Kidney epithelial cell (primary cell): ENCODE measurements at places on chromosomes 13 and 19.

- DNase-seq: no peak
These were observed 23.3 kb upstream of the BCL3 start for GRCh38 chr19:44725251-44725650.

DNA sequence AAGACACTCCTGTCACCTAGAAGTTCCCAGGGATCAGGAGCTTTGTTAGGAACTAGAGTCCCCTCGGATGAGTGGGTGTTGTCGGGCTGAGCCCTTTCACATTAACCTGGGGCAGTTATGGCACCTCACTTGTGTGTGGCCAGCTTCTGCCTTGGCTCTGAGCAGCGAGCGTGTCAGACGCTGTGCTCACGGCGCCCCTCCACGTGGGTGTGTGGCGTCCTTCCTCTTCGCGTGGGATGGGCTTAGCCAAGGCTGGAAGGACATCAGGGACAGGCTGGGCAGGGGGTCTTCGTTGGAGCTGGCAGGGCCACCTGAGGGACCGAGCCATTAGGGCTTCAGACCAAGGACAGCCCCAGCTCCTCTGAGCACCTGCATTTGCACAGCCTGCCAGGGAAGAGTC, 23.4 kb downstream of the DOT1L start:
- no peak for DNase-seq

DNA sequence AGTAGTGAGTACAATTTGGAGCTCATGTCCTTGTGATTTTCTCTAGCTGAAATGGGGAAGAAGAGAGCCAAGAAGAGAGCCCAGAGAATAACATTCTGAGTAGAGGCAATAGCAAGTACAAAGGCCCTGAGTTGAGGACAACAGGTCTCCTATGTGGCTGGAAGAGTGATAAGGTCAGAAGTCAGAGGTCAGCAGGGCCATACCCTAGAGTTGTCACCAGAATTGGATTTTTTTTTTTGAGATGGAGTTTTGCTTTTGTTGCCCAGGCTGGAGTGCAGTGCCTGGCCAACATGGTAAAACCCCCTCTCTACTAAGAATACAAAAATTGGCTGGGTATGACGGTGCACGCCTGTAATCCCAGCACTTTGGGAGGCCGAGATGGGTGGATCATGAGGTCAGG, 8.0 kb upstream of the TRIM28 start:
- no peak for DNase-seq

- no peak for DNase-seq
These were observed 11.6 kb downstream of the DIAPH3 start for GRCh38 chr13:60152114-60152513.

DNA sequence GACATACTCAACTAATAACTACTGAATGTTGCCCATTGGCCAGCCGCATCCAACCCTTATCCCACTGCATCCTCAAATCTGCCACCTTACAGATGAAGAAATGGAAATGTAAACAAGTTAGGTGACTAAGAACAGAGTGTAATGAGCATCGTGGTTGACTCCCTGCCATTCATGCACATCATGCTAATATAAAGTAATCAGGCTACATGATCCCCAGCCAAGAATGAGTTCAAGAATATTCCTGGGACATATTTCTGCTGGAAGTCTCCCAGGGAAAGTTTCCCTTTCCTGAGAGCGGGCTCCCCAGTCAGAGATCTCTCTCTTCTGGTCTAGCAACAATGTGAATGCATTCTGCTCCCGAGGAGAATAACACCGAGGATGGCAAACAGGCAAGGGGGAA, 55.9 kb upstream of the SERP2 start:
- no peak for DNase-seq

DNA sequence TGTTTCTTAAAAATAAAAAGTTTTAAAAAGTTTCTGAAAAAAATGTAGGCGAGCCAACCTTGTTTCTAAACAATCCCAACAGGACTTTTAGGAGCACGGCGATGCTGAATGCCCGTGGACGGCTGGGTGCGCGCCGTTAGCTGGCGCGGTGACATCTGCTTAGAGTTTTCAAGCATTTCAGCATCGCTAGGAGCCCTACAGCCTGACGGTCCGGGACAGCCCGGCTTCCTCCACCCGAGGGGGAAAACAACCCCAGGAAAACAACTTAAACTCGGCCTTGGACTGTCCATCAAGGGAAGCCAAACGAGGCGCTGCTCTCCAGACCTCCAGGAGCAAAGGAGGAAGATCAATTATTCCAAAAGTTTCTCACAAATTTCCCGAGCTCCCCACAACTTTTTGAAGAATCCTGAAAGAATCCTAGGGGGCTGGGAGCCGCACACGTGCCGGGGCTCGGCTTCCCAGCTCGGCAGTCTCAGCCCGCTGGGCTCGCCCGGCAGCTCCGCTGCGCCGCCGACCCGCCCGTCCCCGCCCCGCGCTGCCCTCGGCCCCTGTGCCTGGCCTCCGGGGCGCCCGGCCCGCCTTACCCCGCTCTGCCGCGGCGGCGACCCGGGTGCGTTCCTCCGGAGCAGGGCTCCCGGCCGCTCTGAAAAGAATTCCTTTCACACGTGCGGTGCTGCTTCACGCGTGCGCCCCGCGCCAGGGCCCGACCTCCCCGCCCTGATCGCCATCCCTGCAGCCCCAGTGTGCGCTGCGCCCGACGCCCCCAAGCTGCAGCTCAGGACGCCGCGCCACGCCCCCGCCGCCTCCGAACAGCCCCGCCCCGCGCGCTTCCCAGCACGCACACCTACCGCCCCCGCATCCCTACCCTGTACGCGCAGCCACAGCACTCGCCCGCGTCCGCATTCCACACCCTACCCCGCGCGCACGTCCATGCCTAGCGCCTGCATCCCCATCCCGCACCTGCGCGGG, at the start of gene GJA3:
Gene GJA3 (minus strand): TSS at position 747 of the 969 bp plus-strand sequence. CDS start 17,764 bp downstream, outside the sequence.
- no peak for DNase-seq

- peak; percentile 44 for DNase-seq
These were observed at the start of gene ALG5 for GRCh38 chr13:36999054-36999714. Gene ALG5, minus strand, starts transcription at chr13:36999340. Its CDS starts 40 bp downstream, at chr13:36999300.
